Ascending aorta (tissue), 2 donors: ENCODE measurements at places on chromosomes 7 and 10.

GRCh38 chr7:17559388-17559787, 260.9 kb downstream of the AHR start:
- DNase-seq = no peak

DNA sequence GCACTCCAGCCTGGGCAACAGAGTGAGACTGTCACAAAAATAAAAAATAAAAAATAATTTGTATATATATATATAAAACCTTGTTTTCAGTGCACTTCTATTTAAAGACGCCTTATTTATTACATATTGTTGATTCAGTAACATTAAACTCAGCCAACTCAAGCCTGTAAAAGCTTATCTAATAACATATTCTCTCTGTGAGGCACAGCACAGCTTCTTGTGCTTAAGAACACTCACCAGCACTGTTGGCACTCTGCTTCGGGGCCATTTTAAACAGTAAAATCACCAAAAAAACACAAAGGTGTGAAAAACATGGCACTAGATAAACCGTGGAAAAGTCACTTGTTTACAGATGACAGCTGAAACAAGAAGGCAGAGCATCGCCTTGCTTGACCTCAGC, 89.0 kb upstream of the C10orf90 start:
- DNase-seq = no peak

GRCh38 chr7:95527033-95527775, 41.5 kb downstream of the ASB4 start:
- no peak for DNase-seq

DNA sequence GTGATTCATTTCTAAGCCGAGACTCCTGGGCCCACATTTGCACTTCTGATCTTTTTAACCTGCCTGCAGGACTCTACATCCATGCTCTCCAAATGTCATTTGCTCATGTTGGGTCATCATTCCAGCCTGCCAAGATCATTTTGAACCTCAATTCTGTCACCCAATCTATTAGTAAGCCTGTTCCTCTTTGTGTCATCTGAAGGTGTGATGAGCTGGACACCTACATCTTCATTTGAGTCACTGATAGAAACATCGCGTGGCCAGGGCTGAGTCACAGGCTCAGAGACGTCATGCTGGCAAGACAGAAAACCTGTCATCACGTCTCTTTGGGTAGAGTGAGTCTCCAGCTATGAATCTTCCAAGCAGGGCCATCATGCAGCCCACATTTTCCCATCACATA, 65.3 kb upstream of the SLF2 start:
- DNase-seq = peak; percentile 5

DNA sequence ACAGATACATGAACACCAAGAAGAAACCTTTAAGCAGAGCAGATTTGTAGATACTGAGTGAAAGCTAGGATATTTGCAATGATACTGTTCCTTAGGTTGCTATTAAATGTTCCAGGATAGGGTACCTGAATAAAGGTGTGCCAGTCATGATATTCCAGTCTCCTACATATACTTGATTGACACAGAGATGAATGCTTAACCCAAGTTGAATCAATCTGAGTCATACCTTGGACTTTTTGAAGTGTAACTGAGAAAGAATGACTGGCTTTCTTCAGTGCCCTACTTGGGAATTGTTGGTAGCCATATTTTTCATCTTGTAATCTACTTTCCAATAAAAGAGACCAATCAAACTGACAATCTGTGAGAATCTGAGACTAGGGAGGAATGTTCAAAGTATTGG, 805.7 kb upstream of the GHITM start:
- no peak for DNase-seq

GRCh38 chr7:124945680-124946079, 16.1 kb upstream of the POT1 start:
- DNase-seq = no peak

GRCh38 chr10:127195041-127195506, 1.3 kb downstream of the INSYN2A start:
- no peak for DNase-seq

DNA sequence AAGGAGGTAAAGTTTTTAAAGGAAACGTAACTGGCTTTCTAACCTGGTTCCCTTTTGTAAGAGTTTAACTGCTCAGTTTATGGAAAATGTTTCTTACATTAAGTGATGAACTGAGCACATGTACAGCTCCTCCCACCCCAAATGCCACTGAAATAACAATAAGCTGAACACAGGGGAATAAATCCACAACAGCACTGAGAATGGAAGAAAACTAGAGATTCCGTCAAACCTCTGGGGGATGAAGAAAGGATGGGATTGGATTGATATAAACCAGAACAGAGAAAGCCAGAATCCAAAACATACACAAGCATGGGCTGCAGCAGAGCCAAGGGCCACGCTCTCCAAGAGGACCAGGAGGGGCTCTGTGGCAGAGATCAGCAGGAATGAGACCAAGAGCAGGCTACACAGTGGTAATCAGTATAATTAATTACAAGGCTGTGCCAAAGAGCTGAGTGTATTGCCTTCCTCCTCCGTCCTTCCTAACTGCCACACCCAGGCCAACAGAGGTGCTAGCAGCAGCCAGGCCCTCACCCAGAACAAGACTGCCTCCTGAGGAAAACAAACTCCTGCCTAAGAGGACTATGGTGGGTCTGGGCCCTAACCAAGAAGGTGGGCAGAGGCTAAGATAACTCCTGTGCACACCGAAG, 73.9 kb downstream of the KIAA1549 start:
- DNase-seq = no peak

DNA sequence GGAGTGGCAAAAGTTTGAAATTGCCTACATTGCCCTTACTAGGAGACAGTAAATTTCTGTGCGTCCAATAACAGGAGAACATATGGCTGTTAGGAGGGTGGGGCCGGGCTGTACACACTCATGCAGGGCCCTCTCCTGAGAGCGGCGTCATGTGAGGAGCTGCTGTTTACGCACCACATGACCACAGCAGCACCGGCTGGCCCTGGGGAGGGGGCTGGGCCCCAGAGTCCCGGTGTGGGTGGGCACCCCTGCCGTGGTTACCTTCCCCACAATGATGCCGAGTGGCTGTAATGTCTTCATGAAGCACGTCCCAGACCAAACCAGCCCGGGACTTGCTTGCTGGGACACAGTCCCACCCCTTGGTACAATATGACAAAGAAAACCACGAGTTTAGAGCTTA, 308.7 kb downstream of the DNAJB6 start:
- no peak for DNase-seq

GRCh38 chr10:3782451-3783315, 2.3 kb downstream of the KLF6 start:
- peak; percentile 47 for DNase-seq

DNA sequence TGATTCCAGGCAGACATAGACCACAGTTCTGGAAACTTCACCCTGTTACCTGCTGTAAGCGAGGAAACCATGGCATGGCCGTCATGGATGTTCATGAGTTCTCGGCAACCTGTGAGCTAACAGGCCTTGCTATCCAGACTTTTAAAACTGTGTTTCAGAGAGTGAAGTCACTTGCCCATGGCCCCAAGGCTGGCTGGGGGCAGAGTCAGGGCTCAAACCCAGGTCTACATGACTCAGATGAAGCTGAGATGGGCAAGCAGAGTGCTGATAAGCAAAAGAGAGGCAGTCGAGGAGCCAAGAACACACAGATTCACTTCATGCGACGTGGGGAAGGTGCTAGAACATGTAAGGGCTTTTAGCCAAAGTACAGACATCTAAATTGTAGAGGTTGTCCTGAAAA, 31.5 kb downstream of the C10orf53 start:
- no peak for DNase-seq

DNA sequence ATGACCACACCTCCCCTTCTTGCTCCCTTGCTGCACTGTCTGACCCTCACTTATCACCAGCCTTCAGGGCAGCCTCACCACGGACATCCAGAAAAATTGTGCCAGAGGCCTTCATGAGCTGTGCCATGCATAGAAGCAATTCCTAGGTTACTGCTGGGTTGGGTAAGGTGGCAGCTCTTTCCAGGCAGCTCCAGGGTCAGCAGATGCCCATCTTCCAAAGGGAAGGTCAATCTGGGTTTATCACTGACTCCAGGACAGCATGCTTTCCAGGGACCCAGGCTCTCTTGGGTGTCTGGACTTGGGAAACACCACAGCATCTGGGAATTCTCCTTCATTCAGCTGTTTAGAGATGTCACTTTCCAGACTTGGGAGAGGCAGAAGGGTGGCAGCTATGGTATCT, 188.9 kb upstream of the CXCL12 start:
- DNase-seq = no peak

GRCh38 chr7:16067711-16068110, 353.6 kb downstream of the CRPPA start:
- DNase-seq = no peak

DNA sequence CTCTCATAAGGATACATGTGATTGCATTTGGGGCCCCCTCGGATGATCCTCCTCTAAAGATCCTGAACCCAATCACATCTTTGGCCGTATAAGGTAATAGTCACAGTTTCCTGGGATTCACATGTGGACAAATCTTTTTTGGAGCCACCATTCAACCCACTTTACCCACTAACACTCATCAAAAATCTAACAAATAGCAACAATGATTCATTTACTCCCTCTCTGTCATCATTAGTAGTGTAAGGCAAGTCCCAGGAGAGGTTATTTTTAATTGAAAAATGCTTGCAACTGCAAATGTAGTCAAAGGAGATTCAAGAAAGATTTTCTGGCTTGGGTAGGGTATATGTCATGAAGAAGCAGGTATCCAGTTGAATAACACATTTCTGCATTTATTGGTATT, 9.9 kb upstream of the SMKR1 start:
- DNase-seq = no peak

- no peak for DNase-seq
Measured at GRCh38 chr7:2138146-2138765, 94.5 kb downstream of the MAD1L1 start.

- DNase-seq = no peak
Measured at GRCh38 chr10:93603023-93603422, 2.0 kb upstream of the RBP4 start.

- DNase-seq = no peak
Measured at GRCh38 chr10:58888957-58889356, 287.5 kb upstream of the PHYHIPL start.

GRCh38 chr10:98209441-98209840, 58.6 kb downstream of the LOXL4 start:
- DNase-seq = no peak

DNA sequence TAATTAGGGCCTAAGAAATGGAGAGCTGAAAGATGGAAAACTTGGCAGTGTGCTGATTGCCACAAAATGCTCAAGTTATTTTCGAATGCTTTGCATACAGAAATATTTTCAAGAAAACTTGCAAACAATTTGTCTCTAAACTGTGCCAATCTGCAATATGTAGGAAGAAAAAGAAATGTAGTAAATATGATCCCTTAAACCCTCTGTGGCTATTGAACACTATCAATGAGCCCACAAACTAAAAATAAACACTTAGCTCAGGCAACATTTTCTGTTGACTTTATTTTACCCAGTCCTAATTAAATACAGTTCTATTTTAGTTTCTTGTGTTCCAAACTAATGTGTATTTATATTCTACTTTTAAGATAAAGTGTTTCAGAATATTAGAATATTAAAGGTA, 342.1 kb downstream of the SEMA3D start:
- no peak for DNase-seq

DNA sequence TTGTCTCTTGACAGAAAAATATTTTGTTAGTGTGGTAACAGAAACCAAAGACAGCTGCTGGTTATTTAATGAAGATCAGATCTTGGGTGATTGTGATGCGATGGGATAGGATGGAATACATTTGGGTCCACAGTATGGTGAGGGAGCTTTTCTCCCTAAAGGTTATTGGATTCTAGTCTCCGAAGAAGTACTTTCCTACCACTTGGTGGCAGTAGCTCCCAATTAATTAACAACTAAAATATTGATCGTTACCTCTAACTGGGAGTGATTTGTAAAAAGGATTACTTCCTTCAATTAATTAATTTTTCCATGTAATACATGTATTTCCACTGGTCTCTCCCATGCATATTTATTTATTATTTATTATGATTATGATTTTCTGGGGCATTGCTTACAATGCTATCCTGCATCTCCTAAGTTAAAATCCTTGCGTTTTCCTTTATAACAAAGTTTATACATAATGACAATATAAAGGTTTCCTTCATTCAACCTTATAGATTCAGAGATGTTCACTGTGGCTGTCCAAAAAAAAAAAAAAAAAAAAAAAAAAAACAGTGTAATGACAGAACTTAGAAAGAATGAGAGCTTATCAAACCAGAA, 25.6 kb downstream of the TMEM196 start:
- DNase-seq = no peak
